Thyroid gland (tissue), 4 donors: ENCODE measurements at places on chromosomes 7 and 10. TPM values are rescaled to one million over a fixed set of nuclear protein-coding genes. Genes with fewer than 3 reads are reported as not detected.

Gene CYP26C1
- total RNA-seq, result 0.20 TPM

GRCh38 chr10:70223728-70224127 lies 9.5 kb downstream of the PPA1 start:
- no peak for DNase-seq

DNA sequence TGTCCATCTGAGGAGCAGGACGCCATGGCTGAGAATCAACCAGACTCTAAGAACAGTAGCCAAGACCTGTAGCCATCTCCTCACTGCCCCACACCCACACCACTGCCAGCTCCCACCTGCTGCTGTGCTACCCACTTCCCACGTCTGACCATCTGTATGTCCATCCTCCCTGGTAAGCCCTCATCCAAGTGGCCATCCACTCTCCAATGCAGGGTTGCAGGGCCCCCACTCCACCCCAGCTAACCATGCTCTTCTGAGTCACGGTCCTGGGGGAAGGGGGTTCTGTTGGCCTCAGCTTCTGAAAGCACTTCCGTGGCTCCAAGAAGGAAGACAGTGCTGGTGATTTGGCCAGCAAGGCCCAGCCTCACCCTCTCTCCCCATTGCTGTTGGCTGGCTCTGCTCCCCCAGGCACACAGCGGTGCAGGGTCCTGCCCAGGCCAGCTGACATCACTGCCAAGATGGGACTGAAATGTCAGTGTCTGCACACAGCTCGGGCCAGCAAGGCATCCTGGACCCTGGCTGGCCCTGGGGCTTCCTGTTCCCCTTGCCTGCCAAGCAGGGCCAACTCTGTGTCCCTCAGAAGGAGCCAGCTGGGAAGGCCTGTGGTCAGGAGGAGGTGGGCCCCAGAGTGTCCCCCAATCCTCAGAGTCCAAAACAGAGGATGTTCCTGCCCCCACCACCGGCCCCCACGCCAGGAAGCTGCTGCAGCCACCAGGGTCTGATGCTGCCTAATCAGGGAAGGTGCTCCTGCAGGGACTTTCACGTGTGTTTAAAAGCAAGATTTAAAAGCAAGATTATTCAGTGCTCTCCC lies 17.5 kb downstream of the RASGEF1A start:
- DNase-seq, result no peak

Gene ADRA2A
- 1.0 TPM for total RNA-seq

Gene TMEM196
- not detected for total RNA-seq

DNA sequence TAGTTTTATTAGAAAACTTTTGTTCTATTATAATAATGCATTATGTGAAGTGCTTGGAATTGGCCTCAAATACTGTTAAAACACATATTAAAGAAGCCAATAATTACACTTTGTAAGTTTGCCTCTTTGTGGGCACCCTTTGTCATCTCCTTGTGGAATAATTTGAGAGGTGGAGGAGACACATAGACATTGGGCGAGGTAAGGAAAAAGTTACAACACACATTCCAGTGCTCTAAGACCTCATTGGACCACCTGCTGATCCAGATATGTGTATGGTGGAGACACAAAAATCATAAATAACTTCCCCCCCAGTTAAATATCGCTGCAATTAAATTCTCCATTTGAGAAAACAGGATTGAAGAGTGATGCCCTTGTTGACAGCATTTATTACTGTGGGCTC lies 511.8 kb downstream of the GFRA1 start:
- no peak for DNase-seq

DNA sequence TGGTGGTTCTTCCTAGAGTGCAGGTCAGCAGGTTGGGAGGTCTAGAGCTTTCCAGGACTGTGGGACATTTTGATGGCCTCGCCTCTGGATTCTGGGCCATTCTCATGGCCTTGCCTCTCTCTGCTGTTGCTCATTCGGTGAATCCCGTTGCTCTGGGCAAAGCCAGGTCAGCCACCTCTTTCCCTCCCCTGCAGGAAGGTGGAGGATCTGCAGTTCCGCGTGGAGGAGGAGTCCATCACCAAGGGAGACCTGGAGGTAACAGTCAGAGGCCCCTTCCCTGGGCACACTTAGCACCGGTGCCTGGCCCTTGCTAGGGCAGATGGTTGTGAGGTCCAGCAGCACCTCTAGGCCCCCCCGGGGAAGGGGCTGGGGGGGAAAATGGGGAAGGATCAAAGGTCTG lies 74.9 kb downstream of the CLIP2 start:
- no peak for DNase-seq

Gene CTNNA3
- total RNA-seq, result 0.79 TPM

Gene HOXA5
- total RNA-seq, result 2.0 TPM

DNA sequence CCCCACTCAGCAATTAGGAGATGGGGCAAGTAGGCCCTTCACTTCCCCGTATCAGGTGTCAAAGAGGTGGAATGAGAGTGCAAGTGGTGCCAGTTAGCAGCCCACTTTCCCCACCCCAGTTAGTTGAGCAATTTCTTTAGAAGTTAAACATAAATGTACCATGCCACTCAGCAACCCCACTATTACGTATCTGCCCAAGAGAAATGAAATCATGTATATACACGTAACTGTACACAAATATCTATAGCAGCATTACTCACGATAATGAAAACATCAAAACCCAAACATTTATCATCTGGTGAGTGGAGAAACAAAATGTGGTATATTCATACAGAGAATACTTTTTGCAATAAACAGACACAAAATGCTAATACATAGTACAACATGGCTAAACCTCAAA lies 50.4 kb downstream of the IMMP2L start:
- no peak for DNase-seq

Gene AHR
- 69.5 TPM for total RNA-seq

DNA sequence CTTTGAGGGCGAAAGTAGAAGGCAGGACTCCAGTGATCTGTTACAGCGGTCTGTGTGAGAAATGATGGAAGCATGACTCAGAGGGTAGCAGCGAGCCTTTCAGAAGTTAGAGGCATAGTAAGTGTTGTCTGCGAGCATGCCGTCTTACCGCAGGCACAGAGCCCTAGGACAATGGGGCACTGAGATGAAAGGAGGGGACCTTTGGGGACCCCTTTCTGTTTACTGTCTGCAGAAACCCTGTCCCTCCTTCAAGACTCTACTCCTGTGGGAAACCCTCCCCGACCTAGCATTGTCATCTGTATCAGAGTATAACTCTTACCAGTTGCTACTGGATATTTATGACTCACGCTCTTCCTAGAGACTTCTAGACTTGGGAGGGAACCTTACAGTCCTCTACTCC lies 87.2 kb upstream of the AGK start:
- no peak for DNase-seq

Gene CASD1
- 37.8 TPM for total RNA-seq

- DNase-seq, result no peak
Observed at GRCh38 chr7:151366880-151367222, 25.2 kb downstream of the NUB1 start.

Gene CEP55
- total RNA-seq, result not detected

Gene NOS3
- 5.2 TPM for total RNA-seq

DNA sequence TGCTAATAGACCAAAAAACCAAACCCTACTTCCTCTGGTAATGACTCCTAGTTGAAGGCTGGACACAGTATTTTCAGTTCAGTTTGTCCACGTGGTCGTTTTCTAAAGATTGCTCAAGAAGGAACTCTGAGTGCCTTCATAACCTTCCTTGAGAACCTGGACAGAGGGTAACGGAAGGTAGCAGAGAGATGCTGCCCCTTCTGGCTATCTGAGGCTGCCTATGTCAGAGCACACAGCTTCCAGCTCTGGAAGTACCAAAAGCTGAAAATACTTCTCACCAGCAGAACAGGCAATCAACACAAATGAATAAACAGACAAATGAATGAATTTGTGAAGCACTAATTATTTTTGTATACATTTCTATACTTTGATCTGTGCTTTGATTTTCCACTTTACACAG lies 85.2 kb downstream of the AMPH start:
- DNase-seq, result no peak

Gene FAM53B
- 90.0 TPM for total RNA-seq

Gene ADRB1
- total RNA-seq, result 1.0 TPM

GRCh38 chr7:157056957-157057902 lies 46.8 kb upstream of the MNX1 start:
- no peak for DNase-seq

GRCh38 chr7:42886893-42887505 lies 24.9 kb downstream of the C7orf25 start:
- no peak for DNase-seq

DNA sequence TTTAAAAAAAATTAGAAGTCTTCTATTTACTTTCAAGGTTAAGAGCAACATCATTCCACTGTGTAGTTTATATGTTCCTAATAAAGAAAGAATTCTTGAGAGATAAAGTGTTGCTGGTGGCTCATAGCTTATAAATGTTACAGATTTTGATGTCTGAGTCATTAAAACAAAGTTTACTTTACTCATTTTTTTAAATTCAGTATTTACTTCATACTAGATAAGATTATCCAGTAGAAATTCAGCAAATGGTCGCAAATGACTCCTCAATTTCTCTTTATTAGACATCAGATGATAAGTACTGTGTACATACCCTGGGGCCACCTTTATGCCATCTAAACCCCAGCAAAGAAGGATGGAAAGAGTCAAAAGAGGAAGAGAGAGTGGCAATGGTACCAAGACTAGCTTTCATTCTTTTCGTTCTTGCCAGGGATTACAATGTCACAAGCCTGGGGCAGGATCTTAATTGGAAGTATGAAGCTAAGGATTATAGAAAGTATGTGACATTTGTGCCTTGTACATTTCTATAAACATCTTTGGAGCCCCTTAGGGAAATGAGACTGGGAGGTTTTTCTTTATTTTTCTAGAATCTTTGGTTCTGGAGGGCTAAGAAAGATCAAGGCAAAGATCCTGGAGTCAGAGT lies 206.1 kb downstream of the CHRM2 start:
- DNase-seq, result no peak

- DNase-seq, result peak; percentile 53
Observed at GRCh38 chr10:63265222-63265617, 132.1 kb downstream of the NRBF2 start.

DNA sequence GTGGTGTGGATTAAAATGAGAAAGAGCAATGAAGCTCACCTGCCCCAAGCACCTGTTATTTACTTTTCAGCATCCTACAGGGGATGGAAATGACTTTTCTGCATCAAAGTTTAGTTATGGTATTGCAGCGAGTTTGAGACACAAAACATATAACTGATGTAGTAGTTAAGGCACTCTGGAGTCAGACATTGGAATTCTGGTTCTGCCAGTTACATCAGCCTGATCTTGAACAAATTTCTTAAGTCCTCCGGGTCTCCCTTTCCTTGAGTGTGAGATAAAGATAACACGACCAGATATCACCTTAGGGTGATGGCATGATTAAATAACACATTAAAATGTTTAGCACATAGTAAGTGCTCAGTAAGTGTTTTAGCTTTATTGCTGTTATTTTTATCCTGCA lies 97.4 kb downstream of the ATXN7L1 start:
- DNase-seq, result no peak

DNA sequence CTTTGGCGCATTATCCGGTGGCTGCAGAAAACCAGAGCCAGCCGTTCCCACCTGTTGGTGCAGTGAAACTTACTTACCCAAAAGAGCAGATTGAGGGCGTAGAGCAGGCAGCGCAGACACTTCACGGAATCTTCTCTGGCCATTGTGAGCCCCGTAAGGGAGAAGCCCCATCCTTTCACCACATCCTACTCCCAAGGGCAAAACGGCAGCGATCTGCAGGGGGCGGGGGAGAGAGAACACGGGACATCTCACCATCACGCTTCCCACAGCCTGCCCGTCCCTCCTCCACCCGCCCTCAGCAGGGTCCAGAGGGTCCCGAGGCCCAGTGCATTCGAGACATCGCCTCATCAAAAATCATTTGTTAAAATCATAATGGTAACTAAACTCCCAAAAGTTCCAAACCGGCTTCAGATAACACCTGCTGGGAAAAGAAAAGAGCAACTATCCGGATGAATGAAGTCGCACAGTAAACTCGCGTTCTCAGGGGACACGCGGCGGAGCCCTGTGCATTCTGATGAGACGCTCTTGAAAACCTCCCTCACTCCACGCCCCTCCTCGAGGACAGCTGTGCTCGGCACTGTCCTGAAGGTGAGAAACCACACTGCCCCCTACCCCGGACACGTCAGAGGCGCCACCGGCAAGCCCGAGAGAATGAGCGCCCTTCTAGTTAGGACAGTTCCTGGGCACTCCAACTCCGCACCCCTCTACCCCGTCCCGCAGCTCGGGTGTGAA lies 1.2 kb downstream of the TSPAN12 start:
- DNase-seq, result peak; percentile 46

- no peak for DNase-seq
Observed at GRCh38 chr10:80702143-80702542, 164.4 kb downstream of the SH2D4B start.

- no peak for DNase-seq
Observed at GRCh38 chr7:135889823-135890222, 87.3 kb downstream of the MTPN start.

Gene VCL
- total RNA-seq, result 71.9 TPM

DNA sequence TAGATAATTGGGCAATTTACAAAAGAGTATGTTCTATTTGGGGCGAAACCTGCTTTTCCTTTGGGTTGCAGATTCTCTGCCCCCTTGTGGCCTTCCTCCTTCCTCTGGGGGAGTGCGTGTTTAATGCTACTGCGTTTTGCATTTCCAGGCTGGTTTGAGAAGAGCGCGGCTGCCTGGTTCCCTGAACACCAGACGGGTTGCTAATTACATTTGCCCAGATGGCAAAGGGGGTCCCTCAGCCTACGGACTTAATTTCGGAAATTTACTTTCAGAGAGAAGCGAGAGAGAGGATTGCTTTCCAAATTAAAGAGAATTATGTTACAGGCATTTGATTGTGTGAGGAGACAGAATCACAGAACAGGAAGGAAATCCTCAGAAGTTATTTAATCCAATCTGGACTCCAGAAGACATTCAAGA lies 91.9 kb upstream of the JAZF1 start:
- DNase-seq, result peak; percentile 38

Gene C10orf67
- not detected for total RNA-seq

DNA sequence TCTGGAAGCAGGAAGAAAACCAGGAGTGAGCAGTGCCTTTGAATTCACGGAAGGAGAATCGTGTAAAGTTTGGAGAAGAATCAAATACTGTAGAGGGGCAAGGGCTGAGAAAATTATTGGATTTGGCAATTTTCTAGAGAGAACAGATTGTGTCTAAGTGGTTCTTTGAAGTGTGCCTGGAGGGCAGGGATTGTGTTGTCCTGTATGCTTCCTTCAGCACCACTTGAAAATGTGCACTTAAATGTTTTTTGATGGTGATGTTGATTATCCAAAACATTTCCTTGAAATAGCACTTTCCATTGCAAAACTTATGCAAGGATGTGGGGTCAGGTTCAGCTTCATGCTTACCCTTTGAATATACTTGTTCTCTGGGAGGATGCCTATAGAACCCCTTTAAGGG lies 360.2 kb downstream of the SORCS3 start:
- no peak for DNase-seq
